T-helper 17 cell (primary cell): ENCODE measurements at places on chromosomes 1 and 21.

GRCh38 chr1:180160357-180160756 lies 5.7 kb downstream of the QSOX1 start:
- DNase-seq: no peak

DNA sequence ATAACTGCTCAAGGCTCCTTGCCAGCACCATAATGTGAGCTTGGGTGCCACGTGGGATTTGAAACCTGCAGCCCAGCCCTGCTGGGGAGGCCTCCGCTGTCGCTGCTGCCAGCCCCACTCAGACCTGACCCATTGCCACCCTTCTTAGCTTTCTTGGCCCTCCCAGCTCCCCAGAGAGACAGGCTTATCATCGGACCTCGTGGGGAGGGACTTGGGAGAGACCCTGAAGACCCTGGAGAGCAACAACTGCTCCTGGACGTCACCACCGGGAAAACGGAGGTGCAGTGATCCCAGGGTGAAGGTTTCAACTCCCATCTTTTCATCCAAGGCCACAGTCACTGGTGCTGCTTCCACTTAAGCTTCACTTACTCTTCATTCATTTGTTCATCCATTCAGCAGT lies 596.1 kb downstream of the PTPRU start:
- DNase-seq: no peak

DNA sequence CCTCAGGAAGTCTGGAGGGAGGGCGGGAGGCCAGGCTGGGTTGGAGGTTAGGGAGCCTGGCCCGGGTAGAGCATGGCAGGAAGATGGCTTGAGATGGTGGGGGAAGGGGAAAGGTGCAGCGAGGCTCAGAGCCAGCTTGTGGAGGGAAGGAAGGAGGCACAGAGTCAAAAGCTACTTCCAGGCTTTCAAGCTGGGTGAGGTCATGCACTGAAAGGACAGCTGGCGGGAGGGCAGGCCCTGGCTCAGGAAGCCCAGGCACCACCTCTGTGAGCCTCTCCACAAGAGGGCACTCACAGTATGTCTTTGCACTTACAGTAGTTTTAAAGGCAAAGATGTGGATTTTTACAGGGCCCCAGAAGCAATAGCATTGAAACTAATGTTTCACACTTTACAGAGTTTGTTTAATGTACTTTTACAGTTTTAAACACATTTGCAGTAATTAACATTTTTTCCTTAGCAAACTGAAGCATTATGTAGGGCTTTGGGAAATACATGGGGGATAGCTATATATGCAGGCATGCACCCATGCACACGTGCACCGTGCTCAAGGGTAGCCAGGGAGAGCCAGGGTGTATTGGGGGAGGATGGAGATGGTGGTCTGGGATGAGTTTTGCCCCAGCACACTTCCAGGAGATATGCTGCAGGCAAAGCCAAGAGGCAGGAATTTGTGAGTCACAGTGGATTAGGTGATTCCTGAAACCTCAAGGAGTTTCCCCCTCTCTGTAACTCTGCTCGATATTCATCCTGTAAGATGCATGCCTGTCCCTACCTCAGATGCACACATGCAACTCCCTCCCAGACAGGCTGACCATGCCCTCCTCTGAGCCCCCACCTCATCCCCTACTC lies 6.1 kb upstream of the ADAM15 start:
- DNase-seq: peak; percentile 35

DNA sequence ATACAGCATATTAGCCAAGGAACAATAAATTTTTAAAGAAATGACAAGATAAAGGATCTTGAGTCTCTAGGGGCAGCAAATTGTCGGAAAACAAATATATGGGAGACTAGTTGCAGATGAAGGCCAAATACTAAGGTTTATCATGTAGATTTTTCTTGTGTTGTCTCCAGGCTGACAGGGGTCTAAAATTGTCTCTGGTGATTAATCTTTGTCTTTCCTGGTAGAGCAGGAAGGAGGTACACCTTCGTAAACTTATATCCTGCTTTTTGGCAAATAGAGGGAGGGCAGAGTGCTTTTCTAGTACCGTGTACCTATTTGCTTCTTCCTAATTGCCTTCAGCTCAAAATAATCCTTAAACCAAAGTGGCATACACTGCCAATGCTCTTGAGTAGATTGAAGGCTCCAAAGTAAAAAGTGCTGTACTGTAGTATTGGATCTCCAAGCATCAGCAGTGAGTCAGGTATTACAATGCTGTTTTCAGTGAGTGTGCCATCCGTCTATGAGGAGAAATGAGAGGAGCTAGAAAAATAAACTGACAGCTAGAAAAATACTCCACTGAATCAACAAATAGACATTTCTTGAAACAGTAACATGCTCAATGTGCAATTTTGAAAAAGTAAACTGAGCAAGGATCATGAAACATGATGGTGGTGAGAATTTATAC lies 1.8 kb upstream of the LEPR start:
- DNase-seq: no peak

GRCh38 chr1:4147509-4147908 lies 247.4 kb upstream of the C1orf174 start:
- no peak for DNase-seq

GRCh38 chr1:178536329-178536728 lies 23.4 kb downstream of the TEX35 start:
- DNase-seq: no peak

DNA sequence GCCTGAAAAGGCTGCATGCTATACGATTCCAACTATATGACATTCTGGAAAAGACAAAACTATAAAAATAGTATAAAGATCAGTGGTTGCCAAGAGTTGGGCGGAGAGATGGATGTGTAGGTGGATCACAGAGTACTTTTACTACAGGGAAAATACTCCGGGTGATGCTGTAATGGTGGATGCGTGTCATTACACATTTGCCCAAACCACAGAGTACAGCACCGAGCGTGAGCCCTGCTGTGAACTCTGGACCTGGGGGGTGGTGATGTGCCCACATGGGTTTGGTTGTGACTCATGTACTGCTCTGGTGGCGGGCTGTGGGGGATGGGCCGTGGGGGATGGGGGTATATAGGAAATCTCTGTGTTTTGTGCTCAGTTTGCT lies 162.7 kb upstream of the COL6A1 start:
- no peak for DNase-seq

GRCh38 chr1:28241638-28242241 lies 5.8 kb downstream of the ATP5IF1 start:
- no peak for DNase-seq

DNA sequence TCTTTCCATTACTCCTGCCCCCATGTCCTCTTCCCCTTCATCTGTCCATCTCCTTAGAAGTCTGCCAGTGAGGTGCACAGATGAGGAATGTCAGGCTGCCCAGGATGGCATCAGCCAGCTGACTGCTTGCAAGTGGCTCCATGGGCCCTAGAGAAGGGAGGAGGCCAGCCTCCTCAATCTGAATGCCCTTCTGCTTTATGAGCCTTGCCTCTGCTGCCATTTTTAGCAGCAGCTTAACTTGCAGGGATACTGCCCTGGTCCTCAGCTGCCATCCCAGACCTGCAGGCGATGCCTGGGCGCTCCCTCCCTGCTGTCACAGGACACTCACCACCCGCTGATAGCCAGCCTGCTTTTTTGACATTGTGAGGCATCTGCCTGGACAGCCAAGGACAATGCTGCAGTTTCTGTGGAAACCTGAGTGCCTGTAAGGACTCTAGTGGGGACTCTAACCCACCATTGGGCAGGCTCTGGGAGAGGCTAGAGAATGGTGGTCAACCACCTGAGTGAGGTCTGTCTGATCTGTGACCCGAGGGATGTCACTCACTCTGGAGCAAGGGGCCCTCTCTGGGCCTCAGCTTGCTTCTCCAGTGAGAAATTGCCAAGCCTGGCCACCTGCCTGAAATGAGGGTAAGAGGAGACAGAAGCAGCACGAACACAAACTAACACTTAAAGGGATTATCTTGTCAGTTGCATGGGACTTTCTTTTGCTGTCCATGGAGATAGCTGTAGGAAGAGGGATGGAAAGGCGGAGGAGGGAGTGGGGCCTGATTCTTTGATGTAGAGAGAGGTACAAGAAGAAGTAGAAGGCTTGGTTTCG lies 185.0 kb downstream of the MIS18A start:
- DNase-seq: no peak

- no peak for DNase-seq
Observed at GRCh38 chr1:232970508-232970907, 20.1 kb downstream of the NTPCR start.
